Tibial artery (tissue), 4 donors: ENCODE measurements at places on chromosomes 7 and 10.

GRCh38 chr7:37380831-37381230 lies 67.8 kb downstream of the ELMO1 start:
- no peak for DNase-seq

DNA sequence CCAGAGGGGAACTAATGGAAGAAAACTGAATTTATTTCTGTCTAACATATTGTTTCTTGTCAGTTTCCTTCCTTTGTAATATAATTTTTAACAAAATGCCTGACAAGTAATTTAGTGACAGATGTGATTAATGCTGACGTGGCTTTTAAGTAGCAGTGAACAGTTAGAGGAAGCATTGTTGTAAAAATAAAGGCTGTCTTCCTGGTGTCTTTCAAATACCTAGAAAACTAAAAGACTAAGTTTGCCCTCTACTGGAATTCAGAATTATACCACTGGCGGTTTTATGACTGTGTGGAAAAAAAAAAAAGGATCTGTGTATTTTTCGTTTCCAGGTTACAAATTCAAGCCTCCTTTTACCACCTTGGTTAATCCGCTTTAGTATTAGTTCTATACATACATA lies 217.1 kb upstream of the DPP6 start:
- no peak for DNase-seq

GRCh38 chr10:26481315-26481692 lies 43.2 kb downstream of the APBB1IP start:
- DNase-seq: no peak

DNA sequence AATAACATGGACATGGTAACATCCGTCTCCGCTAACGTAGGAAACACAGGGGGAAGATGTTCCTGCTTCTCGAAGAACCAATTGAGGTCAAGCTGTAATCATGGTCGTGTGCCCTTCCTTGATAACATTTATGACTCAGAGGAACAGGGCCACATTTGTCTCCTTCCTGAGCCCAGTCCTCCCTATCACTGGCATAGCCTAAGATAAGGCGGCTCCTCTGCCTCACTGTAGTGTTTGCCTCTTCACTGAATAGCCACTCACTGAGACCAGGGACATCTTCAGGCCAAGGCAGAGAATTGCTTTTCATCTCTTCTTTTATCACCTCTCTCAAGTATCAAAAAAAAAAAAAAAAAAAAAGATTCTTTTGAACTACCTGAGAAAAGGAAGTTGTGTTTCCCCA lies 5.4 kb upstream of the GRM8 start:
- no peak for DNase-seq

- DNase-seq: no peak
Observed at GRCh38 chr10:36019749-36020148, 377.7 kb upstream of the FZD8 start.

GRCh38 chr10:124949543-124949942 lies 7.6 kb downstream of the ZRANB1 start:
- DNase-seq: no peak

GRCh38 chr7:158120716-158121115 lies 466.9 kb downstream of the PTPRN2 start:
- DNase-seq: peak; percentile 47

- DNase-seq: no peak
Observed at GRCh38 chr10:113471241-113471996, 81.4 kb upstream of the HABP2 start.

GRCh38 chr10:132446661-132447445 lies 49.9 kb downstream of the PWWP2B start:
- DNase-seq: no peak

GRCh38 chr7:128448751-128449302 lies 6.9 kb upstream of the HILPDA start:
- no peak for DNase-seq

GRCh38 chr7:147423875-147424274 lies 1166.7 kb upstream of the C7orf33 start:
- DNase-seq: no peak

GRCh38 chr10:3948843-3949242 lies 163.8 kb upstream of the KLF6 start:
- peak; percentile 40 for DNase-seq

- DNase-seq: no peak
Observed at GRCh38 chr7:117134411-117134810, 181.1 kb downstream of the ST7 start.

DNA sequence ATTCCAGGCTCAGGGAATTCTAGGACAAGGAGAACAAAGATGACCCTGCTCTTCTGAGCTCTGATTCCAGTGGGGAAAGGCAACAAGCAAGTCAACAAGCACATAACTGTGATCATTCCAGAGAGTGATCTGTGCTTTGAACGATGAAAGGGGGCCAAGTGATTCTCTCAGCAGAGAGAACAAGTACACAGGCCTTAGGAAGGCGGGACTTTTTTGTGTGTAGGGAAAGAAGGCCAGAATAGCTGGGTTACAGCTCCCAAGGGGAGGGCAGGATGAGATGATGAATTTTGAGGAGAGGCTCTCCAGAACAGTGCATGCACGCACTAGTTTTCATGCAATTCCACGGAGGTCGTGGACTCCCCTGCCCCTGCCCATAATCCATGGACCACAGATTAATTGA lies 565.2 kb downstream of the SDK1 start:
- no peak for DNase-seq

DNA sequence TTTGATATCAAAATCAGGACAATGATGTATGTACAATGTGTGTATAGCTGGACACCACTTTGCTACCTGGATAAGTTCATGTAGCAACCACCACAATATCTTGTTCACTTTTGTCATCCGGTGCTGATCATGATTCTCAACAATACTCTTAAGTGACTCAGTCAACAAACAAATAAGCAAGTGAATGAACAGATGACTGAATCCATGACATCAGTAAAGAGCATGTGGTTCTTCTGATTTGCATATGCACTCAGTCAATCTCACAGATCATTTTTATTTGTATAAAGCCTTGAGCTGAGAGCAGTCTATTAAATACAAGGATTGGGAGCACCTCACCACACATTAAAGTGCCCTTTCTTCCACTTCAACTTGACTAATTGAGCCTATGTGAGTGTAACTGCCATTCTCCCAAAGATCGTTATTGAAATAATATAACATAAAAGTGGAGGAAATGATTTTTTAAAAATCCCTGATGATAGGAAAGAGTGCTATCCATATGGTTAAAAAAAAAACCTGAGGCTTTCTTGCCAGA lies 69.5 kb downstream of the NPSR1 start:
- no peak for DNase-seq

DNA sequence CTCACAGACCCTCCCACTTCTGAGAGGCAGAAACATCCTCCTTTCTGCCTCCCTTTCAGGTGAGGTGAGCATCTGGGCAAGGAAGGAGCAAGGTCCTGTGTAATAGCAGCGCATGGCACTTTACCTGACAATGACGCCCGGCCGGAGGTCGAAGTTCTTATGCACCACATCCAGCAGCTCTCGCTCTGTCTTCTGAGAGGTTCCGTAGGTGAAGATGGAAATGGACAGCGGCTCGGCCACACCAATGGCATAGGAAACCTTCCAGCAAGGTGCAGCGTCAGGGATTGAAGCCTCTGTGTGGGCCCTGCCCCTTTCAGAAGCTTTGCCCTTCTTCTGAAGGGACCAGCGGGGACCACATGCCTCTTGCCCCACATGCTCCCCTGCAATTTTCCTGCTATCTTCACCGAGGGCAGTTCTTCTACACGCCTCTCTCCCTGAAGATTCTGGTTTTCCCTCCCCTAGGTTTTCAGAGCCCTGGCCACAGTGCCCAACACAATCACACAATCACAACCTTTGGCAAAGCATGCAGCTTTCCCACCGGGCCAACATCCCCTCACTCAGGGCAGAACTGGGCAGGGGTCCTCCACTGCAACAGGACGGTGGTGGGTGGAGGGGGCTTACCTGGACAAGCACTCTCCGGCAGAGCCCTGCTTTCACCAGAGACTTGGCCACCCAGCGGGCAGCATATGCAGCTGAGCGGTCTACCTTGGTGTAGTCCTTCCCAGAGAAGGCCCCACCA lies 14.9 kb downstream of the MAT1A start:
- peak; percentile 39 for DNase-seq

DNA sequence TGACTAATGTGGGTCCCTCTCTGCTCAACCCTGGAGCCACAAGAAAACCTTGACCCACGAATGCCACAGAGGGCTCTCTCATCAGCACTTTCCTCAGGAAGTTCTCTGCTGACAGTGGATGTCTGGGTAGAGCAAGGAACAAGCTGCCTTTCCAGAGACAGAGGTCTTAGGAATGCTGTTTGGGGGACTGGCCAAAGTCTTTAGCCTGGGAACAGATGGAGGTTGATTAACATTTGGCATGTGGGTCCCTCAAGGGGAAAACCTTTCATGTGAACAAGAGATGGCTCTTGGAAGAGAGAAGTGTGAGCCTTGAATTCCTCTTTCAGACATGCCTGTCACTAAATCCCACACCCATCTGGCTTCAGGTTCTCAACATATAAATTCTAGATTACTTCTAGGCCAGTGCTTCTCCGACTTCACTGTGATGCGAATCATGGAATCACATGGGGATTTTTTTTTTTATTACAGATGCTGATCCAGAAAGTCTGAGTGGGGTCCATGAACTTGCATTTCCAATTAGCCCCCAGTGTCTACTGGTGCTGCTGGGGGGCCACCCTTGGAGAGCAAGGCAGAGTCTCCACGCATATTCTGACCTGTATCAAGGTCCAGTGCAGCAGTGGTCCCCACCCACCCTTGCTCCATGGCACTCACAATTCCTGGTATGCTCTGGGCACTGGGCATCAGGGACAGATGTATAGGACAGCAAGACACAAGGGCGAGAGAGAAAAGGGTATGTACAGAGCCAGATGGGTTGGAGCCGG lies 360.4 kb downstream of the CXCL12 start:
- no peak for DNase-seq

GRCh38 chr10:86265236-86265894 lies 101.2 kb downstream of the GRID1 start:
- DNase-seq: peak; percentile 24

- DNase-seq: peak; percentile 79
Observed at GRCh38 chr7:49783446-49783845, 10.0 kb downstream of the VWC2 start.

GRCh38 chr7:9307131-9307530 lies 873.7 kb downstream of the NXPH1 start:
- DNase-seq: no peak

DNA sequence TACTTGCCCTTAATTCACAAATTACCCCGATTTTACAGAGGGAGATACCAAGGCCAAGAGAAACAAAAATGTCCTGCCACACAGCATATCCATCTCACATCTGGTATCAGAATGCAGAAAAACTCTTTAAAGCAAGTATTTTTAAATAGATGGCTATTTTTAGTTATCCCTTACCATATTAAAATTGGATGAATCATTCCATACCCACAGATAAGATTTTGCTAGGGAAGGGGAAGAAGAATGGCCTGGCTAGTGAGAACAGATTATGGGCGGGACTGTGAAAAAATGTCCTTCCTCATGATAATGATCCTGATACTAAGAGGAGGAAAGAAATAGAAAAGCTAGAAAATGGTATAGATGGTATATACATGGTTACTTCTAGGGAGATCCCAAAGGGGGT lies 80.6 kb upstream of the GATAD1 start:
- no peak for DNase-seq

- peak; percentile 88 for DNase-seq
Observed at GRCh38 chr10:132627666-132628531, 90.3 kb downstream of the INPP5A start.

DNA sequence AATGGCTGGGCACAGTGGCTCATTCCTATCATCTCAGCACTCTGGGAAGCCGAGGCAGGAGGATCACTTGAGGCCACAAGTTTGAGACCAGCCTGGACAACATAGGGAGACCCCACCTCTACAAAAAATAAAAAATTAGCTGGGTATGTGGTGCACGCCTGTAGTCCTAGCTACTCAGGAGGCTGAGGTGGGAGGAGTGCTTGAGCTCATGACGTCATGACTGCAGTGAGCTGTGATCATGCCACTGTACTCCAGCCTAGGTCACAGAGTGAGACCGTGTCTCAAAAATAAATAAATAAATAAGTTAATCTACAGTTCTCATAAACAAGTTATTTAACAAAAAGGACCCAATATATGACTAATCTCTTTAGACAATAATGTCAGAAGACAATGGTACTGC lies 76.2 kb downstream of the TPK1 start:
- DNase-seq: no peak

DNA sequence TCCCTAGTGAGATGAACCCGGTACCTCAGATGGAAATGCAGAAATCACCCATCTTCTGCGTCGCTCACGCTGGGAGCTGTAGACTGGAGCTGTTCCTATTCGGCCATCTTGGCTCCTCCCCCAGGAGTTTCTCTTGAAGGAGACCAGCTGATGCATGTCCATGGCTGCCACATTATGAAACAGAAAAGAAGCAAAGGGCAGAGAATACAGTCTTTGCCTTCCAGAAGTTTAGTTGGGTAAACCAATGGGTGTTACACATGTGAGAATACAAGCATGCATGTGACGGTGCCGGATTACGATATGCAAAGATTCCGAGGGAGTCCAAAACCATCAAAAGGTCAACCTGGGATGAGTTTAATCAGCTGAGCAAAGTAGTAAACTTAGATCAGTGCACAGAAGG lies 151.6 kb downstream of the SEM1 start:
- DNase-seq: no peak

DNA sequence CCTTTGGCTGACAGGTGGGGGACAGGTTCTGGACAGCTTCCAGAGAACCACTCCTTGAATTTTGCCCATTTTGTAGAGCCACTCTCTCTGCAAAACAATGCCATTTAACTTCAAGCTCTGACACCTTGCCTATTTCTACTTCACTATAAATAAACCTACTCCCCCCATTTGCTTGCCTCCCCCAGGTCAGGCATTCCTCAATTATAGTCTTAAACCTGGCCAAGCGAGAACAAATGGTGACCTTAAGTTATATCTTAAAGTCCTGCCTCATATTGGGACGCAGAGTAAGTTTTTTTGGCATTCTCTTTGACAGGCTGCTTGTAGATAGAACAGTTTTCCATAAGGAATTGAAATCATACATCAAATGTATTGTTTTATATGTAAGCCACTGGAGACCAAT lies 706.9 kb downstream of the LRMDA start:
- DNase-seq: no peak

GRCh38 chr10:131085091-131085860 lies 226.2 kb downstream of the TCERG1L start:
- no peak for DNase-seq

DNA sequence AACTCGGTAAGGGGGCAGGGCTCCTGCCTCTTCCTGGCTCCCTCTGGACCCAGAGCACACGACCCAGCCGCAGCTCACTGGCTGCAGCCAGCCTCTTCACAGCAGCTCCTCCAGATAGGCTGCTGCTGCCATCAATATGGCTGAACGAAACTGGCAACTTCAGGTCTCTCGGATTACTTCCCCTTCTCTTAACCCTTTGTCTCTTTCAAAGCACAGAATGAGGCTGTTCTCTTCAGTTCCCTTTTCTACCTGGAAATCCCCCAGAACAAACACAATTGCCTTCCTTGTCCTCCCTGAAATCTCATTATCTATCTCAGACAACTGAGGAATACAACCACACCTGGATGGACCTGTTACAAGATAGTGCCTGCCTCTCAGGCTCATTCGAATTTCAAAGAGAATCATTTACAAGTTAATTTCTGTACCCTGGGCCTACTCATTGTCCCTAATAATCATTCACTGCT lies 193.4 kb upstream of the MBL2 start:
- no peak for DNase-seq
